Hair follicular keratinocyte (primary cell): ENCODE measurements at places on chromosomes 4 and X. TPM values are rescaled to one million over a fixed set of nuclear protein-coding genes. Genes with fewer than 3 reads are reported as not detected.

Gene CTPS2
- total RNA-seq, result 6.2 and 7.6 TPM in 2 replicates

Gene PNMA5
- not detected in 2 replicates for total RNA-seq

Gene ANOS1
- total RNA-seq, result 2.6 and 16.6 TPM in 2 replicates

Gene HNRNPD
- total RNA-seq, result 35.8 and 72.0 TPM in 2 replicates

Gene PSAPL1
- total RNA-seq, result not detected in 2 replicates

Gene BEND4
- total RNA-seq, result not detected in 2 replicates

Gene ART3
- total RNA-seq, result 0.31 and 0.49 TPM in 2 replicates

Gene NDST3
- total RNA-seq, result not detected in 2 replicates

Gene PLP2
- total RNA-seq, result 89.8 and 101 TPM in 2 replicates

Gene FAM200B
- 25.0 and 42.3 TPM in 2 replicates for total RNA-seq

Gene TIGD4
- total RNA-seq, result 0.11 TPM in 1 of 2 replicates, not detected in the other

Gene ZNF630
- total RNA-seq, result 0.42 and 1.1 TPM in 2 replicates

Gene PPID
- total RNA-seq, result 35.9 and 44.8 TPM in 2 replicates

Gene SLC39A8
- 12.2 and 19.3 TPM in 2 replicates for total RNA-seq

Gene DIPK2B
- not detected in 2 replicates for total RNA-seq

Gene CENPI
- total RNA-seq, result 9.1 and 14.7 TPM in 2 replicates

Gene CXCL10
- total RNA-seq, result 0.30 and 1.6 TPM in 2 replicates

Gene RPS6KA6
- total RNA-seq, result 0.23 and 0.70 TPM in 2 replicates

Gene NWD2
- total RNA-seq, result not detected in 2 replicates

Gene RASGEF1B
- total RNA-seq, result 0.53 and 2.3 TPM in 2 replicates

Gene ABCG2
- total RNA-seq, result 2.8 and 3.0 TPM in 2 replicates

Gene DDX60
- 3.9 and 5.5 TPM in 2 replicates for total RNA-seq

Gene NAP1L3
- 0.11 TPM in 1 of 2 replicates, not detected in the other for total RNA-seq
